ENCODE measurements at places on chromosomes 11 and 22.

- no peaks in the 10 kb centered on the region for H3K36me3 ChIP-seq
- no peak for DNase-seq
- no peak overlapping the region for H3K4me3 ChIP-seq
- no peaks in the 10 kb centered on the region for H3K27me3 ChIP-seq
Observed at GRCh38 chr22:47631571-47632102, 869.2 kb downstream of the TBC1D22A start.

GRCh38 chr11:130407978-130408377 is 20.4 kb downstream of the ADAMTS8 start:
- H3K27me3 ChIP-seq, result no peaks in the 10 kb centered on the region
- H3K36me3 ChIP-seq, result 0 out of 2 replicates have a peak, but pooled peaks cover 3% of the 10 kb centered on the region
- no peak overlapping the region for H3K27ac ChIP-seq
- H3K4me1 ChIP-seq, result peaks cover 12% of the 10 kb centered on the region
- no peak for DNase-seq

DNA sequence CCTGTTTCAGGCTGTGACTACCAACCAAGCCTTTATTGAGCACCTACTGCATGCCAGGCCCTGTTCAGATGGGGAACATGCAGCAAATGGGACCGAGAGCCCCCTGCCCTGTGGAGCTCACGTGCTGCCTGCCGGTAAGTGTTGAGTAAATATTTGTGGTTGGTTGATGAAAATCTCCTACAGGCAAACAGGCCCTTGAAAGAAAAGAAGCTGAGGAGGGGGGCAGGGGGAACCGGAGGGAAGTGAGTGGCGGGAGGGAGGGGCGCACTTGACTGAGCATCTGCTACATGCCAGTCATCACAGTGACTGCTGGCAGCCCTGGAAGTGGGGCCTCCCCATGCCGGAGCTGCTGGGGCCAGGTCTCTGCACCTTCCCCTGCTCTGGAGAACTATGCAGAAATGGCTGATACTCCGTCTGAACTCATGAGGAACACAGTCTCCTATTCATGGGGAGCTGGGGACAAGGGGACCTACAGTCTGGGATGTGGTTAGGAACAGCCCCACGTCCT is 34.2 kb downstream of the MACROD1 start:
- DNase-seq, result no peak
- peaks cover 12% of the 10 kb centered on the region for H3K4me1 ChIP-seq
- no peak overlapping the region for H3K27ac ChIP-seq

DNA sequence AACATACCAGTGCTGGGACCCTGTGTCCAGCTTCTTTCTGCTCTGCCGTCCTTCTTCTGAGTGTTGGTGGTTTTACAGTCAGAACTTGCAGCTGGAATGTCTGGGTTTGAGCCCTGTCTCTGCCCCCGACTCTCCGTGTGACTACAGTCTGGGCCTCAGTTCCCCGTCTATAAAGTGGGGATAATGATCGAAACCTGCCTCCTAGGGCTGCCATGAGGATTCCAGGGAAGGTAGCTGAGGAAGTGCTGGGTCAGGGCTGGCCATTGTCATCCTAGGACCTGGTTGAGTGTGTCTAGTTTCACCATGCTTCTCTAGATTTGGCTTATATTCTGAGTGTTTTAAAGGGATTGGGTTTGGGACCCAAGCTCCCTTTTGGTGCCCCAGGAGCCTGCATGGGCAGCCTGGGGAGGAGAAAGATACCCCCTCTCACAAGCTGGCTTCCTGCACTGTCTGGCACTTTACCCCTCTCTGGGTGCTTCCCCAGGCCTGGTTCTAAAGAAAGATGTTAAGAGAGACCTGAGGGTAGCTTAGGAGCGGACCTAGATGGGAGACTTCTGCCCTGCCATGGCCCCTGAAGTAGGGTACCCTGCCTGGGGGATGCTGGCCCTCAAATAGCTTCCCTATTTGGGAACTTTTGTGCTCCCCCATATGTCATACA is 49.9 kb downstream of the TSPAN18 start:
- no peaks in the 10 kb centered on the region for H3K36me3 ChIP-seq
- no peaks in the 10 kb centered on the region for H3K27me3 ChIP-seq
- H3K4me3 ChIP-seq, result no peak overlapping the region
- H3K27ac ChIP-seq, result no peak overlapping the region
- no peak for DNase-seq
- H3K4me1 ChIP-seq, result peaks cover 15% of the 10 kb centered on the region

Measured in H1 (cell line).